Esophagus mucosa (tissue), 1 donor: ENCODE measurements at places on chromosomes 16 and 17. TPM values are rescaled to one million over a fixed set of nuclear protein-coding genes. Genes with fewer than 3 reads are reported as not detected.

Gene TNFRSF13B
- total RNA-seq = 0.28 TPM

Gene RARA
- 8.2 TPM for total RNA-seq

Gene SMYD4
- total RNA-seq = 5.7 TPM

Gene COQ9
- 44.6 TPM for total RNA-seq

Gene PYY
- total RNA-seq = not detected

Gene CACNG5
- total RNA-seq = not detected

Gene HBM
- not detected for total RNA-seq

Gene KRTAP4-3
- not detected for total RNA-seq

Gene TBKBP1
- 3.1 TPM for total RNA-seq

Gene TBC1D28
- not detected for total RNA-seq

Gene LDHD
- total RNA-seq = 9.2 TPM

Gene PROCA1
- total RNA-seq = 0.64 TPM

Gene ZMYND15
- 0.36 TPM for total RNA-seq

Gene UNK
- 17.3 TPM for total RNA-seq

Gene IL21R
- 0.56 TPM for total RNA-seq

Gene LGALS9B
- 14.3 TPM for total RNA-seq

Gene ITGA3
- total RNA-seq = 83.1 TPM

Gene ORC6
- 7.2 TPM for total RNA-seq

Gene TPSD1
- total RNA-seq = not detected

Gene TLCD3B
- 0.20 TPM for total RNA-seq

Gene SMG1
- 49.5 TPM for total RNA-seq

Gene KCNG4
- not detected for total RNA-seq

Gene CSNK1D
- total RNA-seq = 65.7 TPM

Gene LCAT
- total RNA-seq = 4.1 TPM

Gene CLDN7
- total RNA-seq = 279 TPM

Gene CNP
- 89.9 TPM for total RNA-seq
